ENCODE measurements at places on chromosomes 1 and 21. TPM values are rescaled to one million over a fixed set of nuclear protein-coding genes. Genes with fewer than 3 reads are reported as not detected.

The SERPINC1 gene
- not detected for total RNA-seq

The SLC44A5 gene
- total RNA-seq = 0.31 TPM

GRCh38 chr1:203600782-203601513, 25.7 kb upstream of the ATP2B4 start:
- no peak for DNase-seq

- no peak for DNase-seq
These were observed 101.5 kb upstream of the ADGRL2 start for GRCh38 chr1:81699234-81699633.

The TNFAIP8L2 gene
- total RNA-seq = 3.9 TPM

The GRHL3 gene
- not detected for total RNA-seq

The LRRC8D gene
- 24.2 TPM for total RNA-seq

The XCL2 gene
- total RNA-seq = not detected

DNA sequence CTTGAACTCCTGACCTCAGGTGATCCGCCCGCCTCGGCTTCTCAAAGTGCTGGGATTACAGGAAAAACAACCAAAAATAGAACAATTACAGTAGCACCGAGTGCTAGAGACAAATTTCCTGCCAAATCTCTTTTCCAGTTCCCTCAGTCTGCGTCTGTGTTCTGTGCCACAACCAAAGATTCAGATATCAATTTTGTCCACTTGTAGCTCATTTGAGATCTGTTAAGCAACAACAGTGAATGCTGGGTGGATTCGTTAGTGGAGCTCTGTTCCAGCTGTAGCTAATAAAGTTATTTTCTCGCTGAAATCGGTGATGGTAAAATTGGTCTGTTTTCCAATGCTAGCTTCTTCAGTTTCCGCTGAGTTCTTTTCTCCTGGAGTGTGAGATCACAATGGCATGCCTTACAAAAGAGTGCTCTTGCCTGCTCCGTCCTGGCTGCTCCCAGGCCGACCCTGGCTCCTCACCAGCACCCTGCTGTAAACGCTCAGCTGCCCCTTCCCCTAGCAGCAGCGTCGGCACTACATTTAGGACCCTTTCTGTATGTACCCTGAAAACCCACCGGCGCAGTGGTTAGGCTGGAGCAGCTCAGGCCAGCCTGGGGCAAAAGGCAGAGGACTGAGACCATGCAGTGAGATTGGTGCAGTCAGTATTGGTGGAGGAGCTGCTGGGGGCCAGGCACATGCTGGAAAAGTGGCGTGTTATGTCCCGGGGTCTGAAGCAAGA, 395.4 kb downstream of the KIF26B start:
- DNase-seq = no peak

DNA sequence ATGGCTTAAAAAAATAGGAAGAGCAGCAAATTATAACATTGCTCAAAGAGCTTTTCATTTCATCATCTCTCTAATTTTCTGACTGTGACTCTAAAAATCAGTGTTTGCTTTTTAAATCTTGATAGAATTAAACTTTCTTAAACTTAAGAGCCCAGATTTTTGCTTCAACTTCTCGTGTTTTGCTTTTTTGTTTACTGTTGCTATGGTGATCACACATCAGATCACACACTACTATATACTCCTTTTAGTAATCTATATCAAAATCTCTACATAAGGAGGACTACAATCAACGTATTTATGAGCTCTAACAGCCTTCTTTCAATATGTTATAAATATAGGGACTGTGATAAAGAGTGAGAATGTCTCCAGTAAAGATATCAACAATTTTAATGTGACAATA, 537.3 kb downstream of the KCNT2 start:
- no peak for DNase-seq

- no peak for DNase-seq
These were observed 29.0 kb downstream of the DHCR24 start for GRCh38 chr1:54857746-54858561.

Measured in sciatic nerve (tissue), 2 donors.